GM04504 (cell line): ENCODE measurements at places on chromosomes 6 and 20.

DNA sequence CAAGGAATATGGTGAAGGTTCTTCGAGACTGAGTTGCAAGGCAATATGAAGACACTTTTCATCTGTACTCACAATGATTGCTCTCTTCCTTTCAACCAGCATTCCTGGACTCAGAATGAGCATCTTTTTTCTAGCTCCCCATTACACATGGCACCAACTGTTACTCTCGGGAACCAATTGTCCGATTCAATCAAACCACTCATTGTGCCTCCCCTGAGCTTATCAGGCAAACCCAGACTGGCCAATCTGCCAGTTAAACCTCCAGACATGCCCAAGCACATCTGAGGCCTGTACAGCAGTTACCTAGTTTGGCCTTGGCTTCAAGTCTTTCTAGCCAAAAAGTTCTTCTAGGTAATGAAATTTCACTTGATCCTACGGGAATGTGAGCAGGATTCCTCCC, 164.1 kb downstream of the ID4 start:
- DNase-seq = no peak

- DNase-seq = no peak
These were observed 29.4 kb downstream of the LRP11 start for GRCh38 chr6:149834513-149835481.

- DNase-seq = no peak
These were observed 692.9 kb downstream of the QKI start for GRCh38 chr6:164107297-164107995.

DNA sequence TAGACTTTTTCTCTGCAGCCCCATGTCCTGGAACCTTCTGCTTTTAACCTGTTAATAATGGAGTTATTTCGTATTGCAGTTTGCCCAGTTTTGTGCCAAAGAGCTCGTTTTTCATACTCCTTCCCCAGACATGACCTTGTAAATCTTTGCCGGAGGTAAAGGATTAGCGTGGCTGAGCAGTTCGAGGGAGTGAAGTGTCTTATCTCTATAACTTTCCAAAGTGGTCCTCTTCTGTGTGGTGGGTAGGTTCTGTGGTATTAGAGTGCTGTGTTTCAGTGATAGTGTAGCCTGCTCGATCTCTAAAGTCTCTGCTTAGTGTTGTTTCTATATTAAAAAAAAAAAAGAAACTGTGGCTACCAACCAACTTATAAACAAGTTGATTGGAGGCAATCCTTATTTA, 67.5 kb downstream of the FARS2 start:
- DNase-seq = no peak

GRCh38 chr20:43849496-43850186, 65.0 kb upstream of the TOX2 start:
- no peak for DNase-seq

- no peak for DNase-seq
These were observed 660.4 kb upstream of the SLC35B3 start for GRCh38 chr6:9095729-9096128.

- no peak for DNase-seq
These were observed 14.6 kb downstream of the GCLC start for GRCh38 chr6:53530346-53530745.

DNA sequence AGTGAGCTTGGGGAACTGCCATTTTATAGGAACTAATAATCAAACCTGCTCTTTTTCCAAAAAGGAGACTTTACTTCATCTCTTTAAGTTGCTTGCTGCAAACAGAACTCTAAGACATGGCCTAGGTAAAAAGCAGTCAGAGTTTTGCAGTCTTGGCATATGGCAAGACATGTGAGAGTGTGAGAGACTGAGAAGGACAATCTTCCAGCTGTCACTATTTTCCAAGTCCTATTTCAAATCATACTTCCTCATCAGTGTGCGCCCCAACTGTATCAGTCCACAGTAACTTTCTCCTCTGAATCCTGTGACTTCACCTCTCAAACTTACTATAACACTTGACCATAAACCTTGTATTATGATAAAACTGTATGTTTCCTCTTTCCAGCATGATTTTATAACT, 10.4 kb downstream of the CALHM6 start:
- no peak for DNase-seq
